Glomerular endothelial cell (primary cell): ENCODE measurements at places on chromosomes 11 and 22.

DNA sequence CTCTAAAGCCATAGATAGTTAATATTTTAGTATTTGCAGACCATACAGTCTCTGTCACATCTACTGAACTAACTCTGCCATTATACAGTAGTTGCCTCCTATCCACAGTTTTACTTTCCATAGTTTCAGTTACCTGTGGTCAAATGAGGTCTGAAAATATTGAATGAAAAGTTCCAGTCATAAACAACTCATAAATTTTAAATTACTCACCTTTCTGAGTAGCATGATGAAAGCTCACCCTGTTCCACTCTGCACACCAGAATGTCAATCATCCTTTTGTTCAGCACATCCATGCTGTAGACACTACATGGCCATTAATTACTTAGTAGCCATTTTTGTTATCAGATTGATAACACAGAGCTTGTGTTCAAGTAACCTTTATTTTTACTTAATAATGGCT lies 51.7 kb upstream of the ME3 start:
- DNase-seq: no peak

- no peak for DNase-seq
These were observed 61.3 kb downstream of the MUC15 start for GRCh38 chr11:26510756-26511155.

DNA sequence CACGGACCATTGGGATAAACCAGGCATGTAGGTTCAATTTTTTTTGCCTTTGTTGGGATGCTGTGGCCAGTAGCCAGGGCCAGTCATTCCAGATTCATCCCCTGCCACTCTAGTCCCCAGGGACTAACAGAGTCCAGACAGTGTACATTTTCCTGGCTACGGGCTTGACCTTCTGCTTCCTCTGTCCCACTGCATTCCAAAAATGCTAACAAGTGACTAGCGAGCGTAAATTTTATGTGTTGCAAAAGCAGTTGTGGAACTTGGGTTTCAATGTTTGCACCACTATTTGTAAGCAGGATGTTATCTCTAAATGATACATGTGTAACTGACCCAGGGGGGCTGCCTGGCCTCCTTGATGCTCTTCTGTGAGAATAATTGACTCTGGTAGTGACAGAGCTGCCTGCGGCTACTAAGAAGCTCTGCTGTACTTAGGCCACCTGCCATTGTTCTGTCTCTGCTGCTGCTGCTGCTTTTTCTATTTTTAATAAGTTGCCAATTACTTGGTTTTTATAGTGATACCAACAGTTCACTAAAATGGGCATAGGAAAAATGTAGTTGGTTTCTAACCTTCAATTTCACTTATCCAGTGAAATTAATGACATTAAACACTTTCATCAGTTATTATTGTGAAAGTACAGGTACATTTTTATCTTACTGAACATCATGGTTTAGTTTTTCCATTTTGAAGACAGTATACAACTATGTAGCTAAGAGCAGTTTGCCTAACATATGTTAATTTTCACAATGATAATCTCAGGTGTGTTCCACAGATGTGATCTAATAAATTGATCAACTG lies 26.8 kb downstream of the TNRC6B start:
- no peak for DNase-seq

DNA sequence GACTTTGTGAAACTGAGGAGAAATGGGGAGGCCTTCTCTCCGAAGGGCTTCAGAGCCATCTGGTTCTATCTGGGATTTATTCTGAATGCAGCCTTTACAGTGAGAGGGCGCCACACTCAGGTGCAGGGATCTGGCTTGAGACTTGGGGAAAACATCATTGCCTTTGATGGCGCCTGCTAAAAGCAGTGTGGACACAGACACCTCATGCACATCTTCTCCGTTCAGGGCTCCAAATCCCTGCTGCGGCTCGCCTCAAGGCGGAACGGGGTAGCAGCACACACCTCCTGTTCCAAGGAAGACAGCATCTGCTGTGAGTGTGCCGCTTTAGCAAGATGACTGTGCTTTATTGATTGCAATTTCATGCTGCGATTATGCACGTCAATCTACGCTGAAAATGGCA lies 37.1 kb upstream of the OLFML1 start:
- DNase-seq: no peak

DNA sequence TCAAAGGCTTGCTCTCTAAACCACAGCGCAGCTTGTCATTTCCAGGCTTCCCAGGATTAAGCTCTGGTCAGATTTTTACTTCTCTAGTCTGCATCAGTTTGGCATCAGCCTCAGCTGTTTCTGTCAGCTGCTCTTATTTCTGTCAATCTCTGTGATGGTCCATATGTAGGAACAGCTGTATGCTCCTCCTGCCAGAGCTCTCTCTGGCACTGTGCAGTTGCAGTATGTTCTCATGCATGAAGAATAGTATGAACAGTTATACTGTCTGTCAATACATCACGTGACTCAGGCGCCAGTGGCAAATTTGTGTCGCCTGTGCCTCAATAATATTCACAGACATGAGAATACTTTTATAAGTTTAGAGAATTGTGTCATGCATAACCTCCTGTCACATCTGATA lies 6.7 kb downstream of the OR6M1 start:
- no peak for DNase-seq

DNA sequence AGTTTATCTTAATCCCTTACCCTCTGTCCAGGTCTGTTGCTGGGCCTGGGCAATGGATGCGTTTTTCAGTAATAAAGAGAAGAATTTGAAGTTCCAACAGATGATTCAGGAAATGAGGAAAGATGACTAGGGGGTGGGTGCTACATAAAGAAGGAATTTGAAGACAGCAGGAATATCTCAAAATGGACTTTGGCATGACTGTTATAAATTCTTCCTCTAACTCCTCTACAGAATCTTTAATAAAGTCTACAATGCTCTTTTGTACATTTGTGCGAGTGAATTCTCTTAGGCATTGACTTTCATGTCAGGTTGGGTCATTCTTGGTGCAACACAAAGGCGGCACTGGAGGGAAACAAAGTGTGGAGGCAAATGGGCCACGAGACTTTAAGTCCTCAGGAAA lies 35.1 kb upstream of the PRSS23 start:
- DNase-seq: no peak

DNA sequence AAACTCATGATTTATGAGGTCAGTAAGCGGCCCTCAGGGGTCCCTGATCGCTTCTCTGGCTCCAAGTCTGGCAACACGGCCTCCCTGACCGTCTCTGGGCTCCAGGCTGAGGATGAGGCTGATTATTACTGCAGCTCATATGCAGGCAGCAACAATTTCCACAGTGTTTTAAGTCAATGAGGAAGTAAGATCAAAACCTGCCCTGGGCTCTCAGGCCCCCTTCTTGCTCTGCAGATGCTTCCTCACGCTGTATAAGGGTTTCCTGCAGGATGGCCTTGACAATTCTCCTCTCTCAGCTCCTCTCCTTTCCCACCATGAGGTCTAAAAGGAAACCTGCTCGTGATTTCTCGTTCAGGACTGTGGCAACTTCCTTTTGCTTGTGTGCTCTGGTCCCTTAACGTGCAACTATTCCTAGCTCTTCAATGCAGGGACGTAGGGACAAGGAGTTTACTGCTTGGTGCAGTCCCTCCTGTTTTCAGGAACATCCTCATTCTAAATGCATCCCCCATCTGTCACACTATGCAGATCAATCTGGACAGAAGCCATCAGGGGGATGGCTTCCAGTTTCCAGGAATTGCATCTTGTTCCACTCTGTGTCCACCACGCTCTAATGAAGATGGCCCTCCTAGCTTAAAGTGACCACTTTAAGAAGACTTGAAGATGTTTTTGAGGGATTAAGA lies 64.3 kb upstream of the IGLL5 start:
- no peak for DNase-seq

DNA sequence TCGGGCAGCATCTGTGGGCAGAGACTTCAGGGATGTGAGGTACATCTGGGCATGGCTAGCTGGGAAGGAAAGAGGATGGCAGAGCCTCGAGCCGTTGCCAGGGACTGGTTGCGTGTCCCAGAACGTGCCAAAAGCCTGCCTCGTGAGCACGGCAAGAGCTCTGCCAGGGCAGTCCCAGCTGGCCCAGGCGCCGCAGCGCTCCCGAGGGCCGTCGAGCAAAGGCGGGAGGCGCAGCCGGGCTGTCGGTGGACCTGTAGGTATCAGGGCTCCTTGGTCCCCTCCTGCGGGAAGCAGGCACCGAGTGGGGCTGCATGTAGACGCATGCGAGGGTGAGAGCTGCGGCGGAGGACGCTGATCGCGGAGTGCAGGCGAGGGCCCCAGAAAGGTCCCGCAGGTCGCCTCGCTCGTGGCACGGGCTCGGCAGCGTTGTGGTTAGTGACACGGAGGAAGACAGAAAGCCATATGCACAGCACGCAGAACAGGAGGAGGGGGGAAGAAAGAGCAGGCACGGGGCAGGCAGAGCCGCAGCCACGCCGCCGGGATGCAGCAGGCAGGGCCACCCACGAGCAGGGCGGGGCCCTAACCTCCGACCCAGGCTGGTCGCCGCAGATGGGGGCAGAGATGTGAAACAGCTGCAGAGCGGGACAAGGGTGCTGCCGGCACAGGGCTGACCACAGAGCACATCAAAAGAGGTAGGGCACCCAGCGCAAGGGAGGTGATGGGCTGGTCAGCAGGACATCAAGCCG lies 18.0 kb downstream of the LSP1 start:
- no peak for DNase-seq

DNA sequence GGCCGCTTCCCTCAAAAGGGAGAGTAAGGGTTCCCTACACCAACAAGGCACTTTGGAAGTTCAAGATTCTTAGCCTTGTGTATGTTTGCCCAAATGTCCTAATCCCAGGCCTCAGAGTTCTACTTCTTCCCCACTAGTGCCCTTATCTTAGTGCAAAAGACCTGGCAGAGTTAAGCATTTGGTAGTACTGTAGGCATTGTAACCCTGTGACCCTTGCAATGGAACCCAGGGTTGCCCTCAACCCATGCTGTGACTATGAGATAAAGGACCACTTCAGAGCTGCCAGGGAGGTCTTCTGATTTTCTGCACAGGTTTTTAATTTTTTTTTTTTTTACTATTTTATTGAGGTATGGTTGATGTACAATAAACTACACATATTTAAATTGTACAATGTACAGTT lies 65.1 kb downstream of the C11orf65 start:
- DNase-seq: no peak

GRCh38 chr22:39098026-39098425 lies 982 bp downstream of the APOBEC3H start:
- DNase-seq: no peak

- DNase-seq: no peak
These were observed 250.8 kb upstream of the B3GAT1 start for GRCh38 chr11:134662629-134663360.

GRCh38 chr22:27214691-27215090 lies 557.3 kb downstream of the MIAT start:
- DNase-seq: no peak

DNA sequence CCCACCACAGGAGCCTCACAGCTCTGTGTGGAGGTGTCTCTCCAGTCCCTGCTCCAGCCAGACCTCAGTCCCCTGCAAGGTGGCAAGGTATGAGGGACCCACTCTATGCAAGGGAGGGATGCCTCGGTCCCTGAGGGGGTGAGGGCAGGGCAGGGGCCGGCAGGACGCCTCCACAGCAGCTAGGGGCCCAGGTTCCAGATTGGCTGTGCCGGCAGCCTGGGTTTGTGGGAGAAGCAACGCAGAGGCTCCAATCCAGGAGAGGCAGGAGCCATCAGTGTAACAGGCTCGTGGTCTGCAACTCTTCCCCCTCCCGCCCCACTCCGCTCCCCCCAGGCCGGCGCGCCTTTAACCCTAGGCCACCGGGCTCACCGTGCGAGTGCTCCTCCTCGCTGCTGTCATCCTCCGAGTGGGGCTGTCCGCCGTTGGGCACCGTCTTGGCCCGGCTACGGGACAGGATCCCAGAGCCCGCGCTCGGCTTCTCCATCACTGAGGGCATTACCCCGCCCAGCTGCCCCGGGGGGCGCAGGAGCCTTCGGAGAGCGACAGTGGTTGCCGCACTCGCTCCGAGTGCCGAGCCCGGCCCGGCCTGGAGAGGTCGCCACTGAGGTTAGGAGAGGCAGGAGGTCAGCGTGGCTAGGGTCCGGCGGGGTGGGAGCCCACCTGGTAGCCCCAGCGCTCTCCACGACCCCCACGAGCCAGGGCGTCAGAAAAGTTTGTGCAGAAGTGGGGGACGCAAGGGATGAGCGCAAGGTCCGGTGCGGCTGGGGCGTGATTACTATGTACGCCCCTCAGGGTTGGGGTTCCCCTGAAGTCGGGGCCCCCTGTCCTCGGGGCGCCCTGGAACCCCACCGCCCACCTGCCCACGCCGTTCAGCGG lies 765 bp downstream of the RCOR2 start:
- no peak for DNase-seq

GRCh38 chr11:48116437-48117228 lies 100.0 kb upstream of the OR4B1 start:
- no peak for DNase-seq

GRCh38 chr22:35099883-35100282 lies 33.9 kb downstream of the ISX start:
- no peak for DNase-seq

GRCh38 chr11:130404727-130405126 lies 23.7 kb downstream of the ADAMTS8 start:
- no peak for DNase-seq

- no peak for DNase-seq
These were observed 454.9 kb upstream of the CADM1 start for GRCh38 chr11:115959081-115959486.

DNA sequence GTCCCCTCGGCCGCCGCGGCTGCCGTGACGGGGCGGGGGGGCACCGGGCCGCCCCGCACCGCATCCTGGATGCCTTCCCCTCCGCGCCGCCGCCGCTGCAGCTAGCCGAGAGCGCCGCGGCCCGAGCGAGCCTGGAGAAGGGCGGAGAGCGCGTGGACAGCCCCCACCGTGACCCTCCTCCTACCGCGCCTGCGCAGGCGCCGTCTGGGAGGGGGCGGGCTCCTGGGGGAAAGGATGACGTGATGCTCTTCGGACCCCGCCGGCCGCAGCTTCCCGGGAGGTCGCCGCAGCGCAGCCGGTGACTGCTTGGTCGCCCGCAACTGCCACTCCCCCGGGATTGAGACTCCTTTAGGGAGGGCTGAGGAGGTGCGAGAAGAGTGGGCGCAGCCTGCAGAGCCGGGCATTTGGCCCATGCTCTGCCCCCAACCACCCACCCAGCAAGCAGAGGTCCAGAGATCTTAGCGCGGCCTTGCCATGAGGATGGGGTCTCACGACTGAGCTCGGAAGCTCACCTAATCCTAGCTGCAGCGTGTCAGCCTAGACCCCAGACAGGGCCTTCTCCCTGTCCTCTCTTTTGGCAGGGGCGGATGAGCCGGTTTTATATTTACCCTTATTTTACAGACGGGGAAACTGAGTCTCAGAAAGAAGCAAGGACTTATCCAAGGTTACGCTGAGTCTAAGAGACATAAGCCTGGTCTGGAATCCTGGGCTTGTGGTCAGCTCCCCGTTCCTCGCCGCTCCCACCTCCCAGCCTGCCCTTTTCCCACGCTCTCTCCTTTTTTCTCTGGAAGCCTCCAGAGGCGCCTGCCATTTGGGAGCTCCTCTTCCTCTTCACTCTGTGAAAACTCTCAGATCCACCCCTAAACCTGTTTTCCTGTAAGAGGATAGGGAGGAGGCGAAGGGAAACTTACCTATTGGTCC lies at the start of gene DENND5A:
DENND5A (minus strand) TSS at position 140 of the 921 bp plus-strand sequence. CDS start 281 bp downstream, outside the sequence.
- no peak for DNase-seq
